ENCODE measurements at places on chromosomes 12 and 14. TPM values are rescaled to one million over a fixed set of nuclear protein-coding genes. Genes with fewer than 3 reads are reported as not detected.

Gene FLRT2
- total RNA-seq, result 3.9 TPM

Gene TMEM229B
- total RNA-seq, result 0.24 TPM

Gene CACNB3
- 37.8 TPM for total RNA-seq

Gene KIF21A
- 24.9 TPM for total RNA-seq

Gene PLEKHG3
- 51.5 TPM for total RNA-seq

Gene DDX47
- total RNA-seq, result 100 TPM

Gene HHIPL1
- 0.17 TPM for total RNA-seq

Gene FGF23
- not detected for total RNA-seq

Gene GRIP1
- total RNA-seq, result 3.3 TPM

Gene B3GNT4
- total RNA-seq, result 0.99 TPM

Gene CPSF2
- 40.4 TPM for total RNA-seq

Gene BAZ1A
- 30.0 TPM for total RNA-seq

Gene L3HYPDH
- 50.0 TPM for total RNA-seq

Gene MMAB
- 27.9 TPM for total RNA-seq

Gene CIPC
- 7.7 TPM for total RNA-seq

Gene NID2
- 15.1 TPM for total RNA-seq

Gene NRIP2
- total RNA-seq, result not detected

Gene FAM222A
- 6.5 TPM for total RNA-seq

Gene STYK1
- total RNA-seq, result 0.28 TPM

Gene ZNF740
- total RNA-seq, result 16.4 TPM

Gene WSCD2
- total RNA-seq, result not detected

Gene MED13L
- 24.2 TPM for total RNA-seq

Gene BEGAIN
- 10.0 TPM for total RNA-seq

Gene CCNB1IP1
- total RNA-seq, result 58.5 TPM

Gene DPY19L2
- 1.7 TPM for total RNA-seq

Gene HOXC6
- 5.0 TPM for total RNA-seq

Gene DERA
- total RNA-seq, result 41.7 TPM

Gene WDHD1
- total RNA-seq, result 13.5 TPM

Gene STAB2
- total RNA-seq, result not detected
